Left lung (tissue), 14 donors: ENCODE measurements at places on chromosomes 5 and 9. TPM values are rescaled to one million over a fixed set of nuclear protein-coding genes. Genes with fewer than 3 reads are reported as not detected.
A peak's percentile ranks its signal among the peaks of the same experiment; 100 is the strongest.

Gene SPINK7
- not detected for total RNA-seq

DNA sequence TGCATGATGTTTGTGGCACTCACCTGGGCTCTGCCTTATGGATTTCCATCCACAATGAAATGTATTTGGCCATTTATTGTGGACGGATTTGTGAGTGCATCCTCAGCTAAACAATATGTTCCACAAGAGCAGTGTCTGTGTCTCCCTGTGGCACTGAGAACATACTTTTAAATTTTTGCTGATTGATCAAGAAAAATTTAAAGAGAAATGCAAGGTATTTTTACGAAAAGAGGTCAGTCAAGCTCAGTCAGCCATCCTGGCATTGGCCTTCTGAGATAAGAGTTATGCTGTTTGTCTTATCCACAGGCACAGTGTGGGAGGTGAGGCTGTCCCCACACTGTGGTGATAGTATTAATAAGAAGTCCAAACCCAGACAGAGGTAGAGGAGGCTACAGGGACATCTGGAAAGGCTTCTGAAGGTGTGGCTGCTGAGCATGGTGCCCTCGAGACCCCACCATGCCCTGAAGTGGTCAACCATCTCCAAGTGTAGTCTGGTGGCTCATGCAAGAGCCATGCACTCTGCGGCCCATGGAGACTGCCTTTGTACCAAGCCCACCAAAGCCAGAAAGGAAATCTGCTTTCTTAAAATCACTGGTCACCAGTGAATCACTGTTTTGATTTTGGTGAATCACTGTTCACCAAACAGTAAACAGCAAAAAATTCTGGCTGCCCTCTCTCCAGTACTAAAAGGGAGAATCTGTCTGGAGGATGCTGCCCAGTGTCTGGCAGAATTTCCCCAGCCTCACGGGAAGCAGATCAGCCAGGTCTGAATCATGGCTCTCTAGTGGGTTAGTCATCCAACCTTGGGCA is 28.8 kb downstream of the SPOCK1 start:
- no peak for DNase-seq

Gene SLC35D2
- 32.4 TPM for total RNA-seq

- no peak for DNase-seq
Measured at GRCh38 chr9:121055642-121056143, 5.6 kb upstream of the C5 start.

DNA sequence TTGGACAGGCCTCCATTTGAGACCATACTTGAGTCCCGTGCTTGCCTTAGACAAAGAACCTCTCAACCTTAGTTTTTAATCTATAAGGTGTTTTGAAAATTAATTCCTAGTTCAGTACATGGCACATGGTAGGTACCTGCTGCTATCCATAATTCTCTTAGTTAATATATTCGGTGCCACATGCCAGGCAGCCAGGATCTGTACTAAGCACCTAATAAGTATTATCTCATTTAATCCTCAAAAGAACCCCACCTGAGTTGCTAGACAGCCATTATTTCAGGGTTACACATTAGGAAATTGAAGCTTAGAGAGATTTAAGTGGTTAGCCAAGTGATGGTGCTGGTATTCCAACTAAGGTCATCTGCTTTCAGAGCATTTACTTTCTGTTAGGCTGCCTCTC is 29.9 kb downstream of the NSD1 start:
- no peak for DNase-seq

DNA sequence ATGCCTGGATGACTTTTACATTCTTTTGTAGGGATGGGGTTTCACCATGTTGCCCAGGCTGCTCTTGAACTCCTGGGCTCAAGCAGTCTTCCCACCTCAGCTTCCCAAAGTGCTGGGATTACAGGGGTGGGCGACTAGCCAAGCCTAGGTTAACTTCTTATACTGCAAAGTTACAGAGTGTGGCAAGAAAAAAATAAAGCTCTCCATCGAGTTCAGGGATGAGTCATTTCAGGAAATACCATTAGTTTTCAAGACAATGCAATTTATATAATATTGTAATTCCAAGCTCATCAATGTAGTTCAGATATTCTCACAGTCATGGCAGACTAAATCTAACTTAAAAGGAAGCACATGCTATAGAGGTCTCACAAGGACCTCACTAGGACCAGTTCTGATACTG is 11.5 kb upstream of the ABO start:
- no peak for DNase-seq

GRCh38 chr5:168013546-168013945 is 277.9 kb upstream of the WWC1 start:
- no peak for DNase-seq

Gene TAF1L
- not detected for total RNA-seq

DNA sequence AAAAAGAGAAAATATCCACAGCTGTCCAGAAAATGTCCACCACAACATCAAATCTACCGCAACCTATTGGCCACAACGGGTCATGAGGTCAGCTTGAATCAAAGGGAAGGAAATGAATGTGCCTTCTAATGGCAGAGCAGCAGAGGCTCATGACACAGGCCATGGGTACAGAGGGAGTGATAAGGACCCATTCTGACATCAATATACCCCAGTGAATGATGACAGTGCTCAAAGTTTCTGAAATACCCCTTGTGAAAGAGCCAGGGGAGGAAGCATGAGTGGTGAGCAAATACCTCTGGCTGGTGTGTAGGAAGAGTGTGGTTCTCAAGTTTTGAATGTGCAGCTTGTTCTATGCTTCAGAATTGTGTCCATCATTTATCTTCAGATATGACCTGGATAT is 348.2 kb downstream of the IRX1 start:
- DNase-seq: no peak

GRCh38 chr9:127726871-127727270 is 8.2 kb downstream of the TOR2A start:
- DNase-seq: no peak

GRCh38 chr5:54881286-54882005 is 103.9 kb downstream of the ESM1 start:
- no peak for DNase-seq

DNA sequence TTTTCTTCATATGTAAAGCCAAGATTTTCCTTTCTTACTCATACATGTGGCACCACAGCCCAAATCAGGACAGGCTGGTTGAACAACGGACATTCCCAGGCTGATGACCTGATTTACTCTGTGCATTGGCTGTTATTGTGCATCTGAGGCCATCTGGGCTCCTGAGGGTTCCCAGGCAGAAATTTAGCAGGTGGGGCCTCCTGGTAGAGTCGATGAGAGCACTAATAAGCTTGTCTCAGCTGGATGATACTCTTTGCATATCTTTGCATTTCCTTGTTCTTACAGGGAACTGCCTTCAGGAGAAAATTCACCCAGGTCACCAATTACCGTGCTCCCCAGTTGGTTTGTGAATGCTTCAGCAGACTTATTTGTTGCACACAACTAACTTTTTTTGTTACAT is 605.1 kb downstream of the ELAVL2 start:
- no peak for DNase-seq

DNA sequence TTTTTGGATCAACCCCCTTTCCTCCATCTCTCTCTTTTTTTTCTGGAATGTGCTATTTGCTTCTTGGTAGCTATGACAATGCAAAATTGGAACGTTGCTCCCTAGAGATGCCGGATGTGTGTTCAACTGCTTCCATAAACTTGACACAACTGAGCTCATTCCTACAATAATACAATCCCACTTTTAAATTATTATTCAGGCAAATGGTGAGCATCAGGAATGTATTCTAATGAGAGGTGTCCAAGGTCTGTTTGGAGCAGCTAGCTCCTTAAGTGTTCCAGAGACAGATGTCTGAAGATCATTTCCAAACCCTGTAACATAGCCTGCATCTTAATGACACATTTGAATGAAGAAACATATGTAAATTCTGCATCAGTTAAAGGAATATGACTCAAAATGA is 518.4 kb downstream of the TAF11L14 start:
- no peak for DNase-seq

GRCh38 chr5:149381261-149381985 is 2.3 kb upstream of the IL17B start:
- DNase-seq: no peak

GRCh38 chr5:158023266-158023665 is 164.3 kb upstream of the CLINT1 start:
- DNase-seq: no peak

Gene SYK
- 49.7 TPM for total RNA-seq

Gene GPX8
- 49.6 TPM for total RNA-seq

DNA sequence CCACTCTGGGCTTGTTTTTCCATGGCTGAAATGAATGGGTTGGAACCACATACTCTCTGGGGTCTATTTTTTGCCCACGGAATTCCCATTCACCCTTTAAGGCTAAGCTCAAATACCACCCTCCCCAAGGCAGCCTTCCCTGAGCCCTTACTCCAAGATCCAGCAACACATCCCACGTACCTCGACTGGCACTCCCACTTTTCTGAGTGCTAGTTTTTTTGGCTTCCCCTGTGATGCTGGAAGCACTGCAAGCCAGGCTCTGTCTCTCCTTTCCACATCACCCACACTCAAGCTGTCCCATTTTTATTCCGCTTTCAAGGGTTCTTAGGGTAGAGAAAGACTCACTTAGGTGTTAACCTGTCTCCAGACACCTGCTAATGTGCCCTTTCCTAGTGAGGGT is 6.0 kb downstream of the ST6GALNAC6 start:
- no peak for DNase-seq

- DNase-seq: no peak
Measured at GRCh38 chr5:168961681-168962080, 339.3 kb downstream of the SLIT3 start.

Gene PCDHA3
- total RNA-seq: 0.50 TPM

GRCh38 chr5:68252673-68253623 is 37.4 kb downstream of the PIK3R1 start:
- DNase-seq: peak; percentile 75

Gene BNC2
- total RNA-seq: 16.4 TPM

Gene SCGB3A2
- total RNA-seq: 108 TPM

Gene SH3GL2
- total RNA-seq: 1.7 TPM

- no peak for DNase-seq
Measured at GRCh38 chr5:3833566-3833965, 237.9 kb downstream of the IRX1 start.

- no peak for DNase-seq
Measured at GRCh38 chr5:67262206-67262605, 65.6 kb upstream of the CD180 start.

Gene BTNL3
- 0.42 TPM for total RNA-seq

DNA sequence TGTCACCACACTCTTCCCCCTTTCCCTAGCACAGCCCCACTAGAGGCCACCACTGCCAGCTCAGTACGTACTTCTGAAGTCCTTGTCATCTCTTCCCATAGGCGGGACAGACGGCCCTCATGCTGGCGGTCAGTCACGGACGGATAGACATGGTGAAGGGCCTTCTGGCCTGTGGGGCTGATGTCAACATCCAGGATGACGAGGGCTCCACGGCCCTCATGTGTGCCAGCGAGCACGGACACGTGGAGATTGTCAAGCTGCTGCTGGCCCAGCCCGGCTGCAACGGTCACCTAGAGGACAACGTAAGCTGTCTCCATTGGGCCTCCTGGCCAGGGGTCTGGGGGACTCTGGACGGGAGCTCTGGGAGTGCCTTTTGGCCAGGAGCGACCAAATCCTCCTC is 99.4 kb upstream of the DMRT1 start:
- DNase-seq: no peak

Gene CCDC107
- 24.7 TPM for total RNA-seq

Gene ZNG1C
- total RNA-seq: 23.4 TPM

DNA sequence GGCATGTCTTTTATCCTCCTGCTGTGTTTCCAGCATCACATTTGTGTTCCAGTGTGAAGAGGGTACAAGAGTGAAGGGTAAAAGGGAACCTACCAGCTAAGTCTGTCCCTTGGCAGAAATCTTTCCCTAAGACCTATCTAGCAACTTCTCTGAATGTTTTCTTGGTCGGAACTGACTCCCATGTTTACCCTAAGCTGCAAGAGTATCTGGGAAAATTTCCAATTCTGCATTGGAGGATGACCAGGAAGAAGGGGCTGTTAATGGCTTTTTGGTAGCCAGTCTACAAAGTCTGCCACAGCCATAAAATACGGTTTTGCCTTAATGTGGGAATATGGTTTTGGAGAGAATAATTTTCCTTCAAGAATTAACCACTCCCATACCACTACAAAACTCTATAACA is 75.1 kb downstream of the MAST4 start:
- DNase-seq: no peak

DNA sequence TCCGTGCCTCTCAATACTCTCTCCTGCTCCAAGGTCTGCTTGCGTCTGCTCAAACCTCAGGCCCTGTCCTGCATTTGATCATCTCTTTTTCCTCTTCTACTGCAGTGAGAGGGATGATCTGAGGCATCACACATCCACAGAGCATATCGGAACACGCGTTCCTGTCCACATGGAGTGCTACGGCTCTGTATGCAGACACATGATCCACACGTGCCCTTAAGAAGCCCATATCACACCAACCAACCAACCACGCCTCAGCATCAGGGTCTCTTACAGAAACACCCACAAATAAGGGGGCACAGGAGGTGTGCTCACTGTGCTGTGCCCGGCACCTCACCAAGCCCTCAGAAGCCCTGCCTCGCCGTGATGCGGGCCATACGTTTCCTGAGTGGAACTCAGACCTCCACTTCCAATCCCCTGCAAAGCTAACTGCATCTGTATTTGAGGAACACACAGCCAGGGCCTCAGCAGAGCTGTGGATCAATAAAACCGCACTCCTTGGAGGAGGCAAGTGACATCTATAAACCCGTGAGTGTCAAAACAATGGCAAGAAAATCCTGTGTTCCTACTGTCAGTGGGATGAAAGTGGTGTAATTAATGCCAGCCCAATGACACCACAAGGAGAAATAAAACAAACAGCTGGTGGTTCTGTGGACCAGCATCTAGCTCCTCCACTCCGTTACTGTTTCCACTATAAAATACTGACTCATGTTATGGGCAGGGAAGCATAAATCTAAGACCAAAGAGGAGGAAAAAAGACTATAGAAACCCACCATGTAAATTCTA is 40.4 kb downstream of the AK8 start:
- DNase-seq: no peak

Gene SPAG8
- 6.2 TPM for total RNA-seq

Gene PLK2
- 53.6 TPM for total RNA-seq

Gene SLC6A7
- not detected for total RNA-seq

- DNase-seq: no peak
Measured at GRCh38 chr9:80867731-80868130, 821.6 kb downstream of the TLE1 start.

Gene LOX
- 23.2 TPM for total RNA-seq

DNA sequence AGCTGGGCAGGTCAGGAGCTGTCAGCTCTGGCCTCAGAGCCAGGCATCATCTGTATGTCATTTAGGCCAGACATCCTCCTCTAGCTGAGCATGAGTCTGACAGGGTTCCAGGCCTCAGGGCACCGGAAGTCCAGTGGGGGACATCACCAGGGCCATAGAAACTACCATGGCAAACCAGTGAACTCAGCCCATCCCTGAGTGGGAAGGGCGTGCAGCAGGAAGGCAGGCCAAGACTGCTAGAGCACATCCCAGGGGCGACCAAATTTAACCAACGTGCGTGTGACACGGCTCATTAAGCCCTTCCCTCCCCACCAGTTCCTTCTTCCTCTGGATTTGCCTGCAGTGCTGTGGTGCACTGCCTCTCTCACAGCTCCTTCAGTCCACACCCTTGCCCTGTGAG is 75.9 kb downstream of the COL27A1 start:
- no peak for DNase-seq

DNA sequence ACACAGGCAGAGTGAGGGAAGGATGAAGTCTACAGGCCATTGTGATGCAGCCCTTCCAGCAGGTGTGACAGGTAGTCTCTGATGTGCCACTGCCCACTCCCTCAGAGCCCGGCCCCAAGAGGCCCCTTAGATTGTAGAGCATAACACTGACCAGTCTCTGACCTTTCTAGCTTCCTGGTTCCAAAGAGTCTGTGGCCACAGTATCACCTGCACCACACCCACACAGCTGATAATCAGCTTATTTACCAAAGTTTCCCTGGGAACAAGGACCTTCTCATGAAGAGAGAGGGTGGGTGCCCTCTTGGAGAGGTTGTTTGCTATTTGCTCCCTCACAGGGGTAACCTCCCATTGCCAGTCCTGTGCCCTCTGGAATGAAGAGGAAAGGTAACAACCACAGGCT is 11.0 kb upstream of the ACER2 start:
- no peak for DNase-seq
